ENCODE measurements at places on chromosomes 16 and 17.
A peak's percentile ranks its signal among the peaks of the same experiment; 100 is the strongest.

GRCh38 chr16:22225060-22225459, 19.0 kb downstream of the EEF2K start:
- DNase-seq, result no peak

DNA sequence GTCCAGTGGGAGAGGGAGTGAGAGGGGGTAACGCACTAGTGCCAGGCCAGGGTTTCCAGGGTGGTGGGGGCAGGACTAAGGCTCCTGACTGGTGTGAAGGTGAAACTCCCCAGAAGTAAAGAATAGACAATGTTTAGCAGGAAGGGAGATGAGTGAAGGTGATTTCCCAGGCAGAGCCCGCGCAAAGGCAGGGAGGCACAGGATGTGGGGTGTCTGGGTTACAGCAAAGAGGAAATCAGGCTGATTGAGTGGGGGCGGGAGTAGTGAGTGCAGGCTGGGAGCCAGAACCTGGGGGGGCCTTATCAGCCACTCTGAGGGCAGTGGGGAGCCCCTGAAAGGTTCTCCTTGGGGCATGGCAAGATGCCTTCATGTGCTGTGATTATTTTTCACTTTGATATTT, 167.5 kb downstream of the UTP18 start:
- no peak for DNase-seq

- DNase-seq, result no peak
Measured at GRCh38 chr16:20791923-20792612, 14.2 kb downstream of the ERI2 start.

GRCh38 chr16:5900046-5900445, 802.5 kb upstream of the EEF2KMT start:
- DNase-seq, result no peak

DNA sequence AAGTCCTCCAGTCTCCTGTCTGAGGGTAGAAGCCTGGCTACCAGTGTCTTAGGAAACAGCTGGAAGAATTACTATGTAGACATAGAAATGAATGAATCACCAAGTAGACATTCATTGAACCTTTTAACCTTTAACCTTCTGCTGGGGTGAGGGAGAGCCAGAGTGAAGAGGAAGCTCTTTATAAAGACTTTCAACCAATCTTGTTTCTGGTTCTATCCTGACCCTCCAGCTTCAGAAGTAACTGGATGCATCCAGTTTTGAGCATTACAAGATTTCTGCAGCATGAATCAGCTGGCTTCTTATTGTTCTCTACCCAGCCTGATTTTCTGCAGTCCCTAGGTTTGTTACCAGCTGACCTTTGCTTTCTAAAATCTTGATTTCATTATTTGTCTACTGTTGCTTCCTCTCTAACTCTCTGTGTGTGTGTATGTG, 8.5 kb downstream of the TEKT1 start:
- DNase-seq, result no peak

GRCh38 chr17:80603396-80603795, 58.8 kb downstream of the RPTOR start:
- DNase-seq, result no peak

- DNase-seq, result no peak
Measured at GRCh38 chr17:59892251-59892923, 356 bp downstream of the TUBD1 start.

DNA sequence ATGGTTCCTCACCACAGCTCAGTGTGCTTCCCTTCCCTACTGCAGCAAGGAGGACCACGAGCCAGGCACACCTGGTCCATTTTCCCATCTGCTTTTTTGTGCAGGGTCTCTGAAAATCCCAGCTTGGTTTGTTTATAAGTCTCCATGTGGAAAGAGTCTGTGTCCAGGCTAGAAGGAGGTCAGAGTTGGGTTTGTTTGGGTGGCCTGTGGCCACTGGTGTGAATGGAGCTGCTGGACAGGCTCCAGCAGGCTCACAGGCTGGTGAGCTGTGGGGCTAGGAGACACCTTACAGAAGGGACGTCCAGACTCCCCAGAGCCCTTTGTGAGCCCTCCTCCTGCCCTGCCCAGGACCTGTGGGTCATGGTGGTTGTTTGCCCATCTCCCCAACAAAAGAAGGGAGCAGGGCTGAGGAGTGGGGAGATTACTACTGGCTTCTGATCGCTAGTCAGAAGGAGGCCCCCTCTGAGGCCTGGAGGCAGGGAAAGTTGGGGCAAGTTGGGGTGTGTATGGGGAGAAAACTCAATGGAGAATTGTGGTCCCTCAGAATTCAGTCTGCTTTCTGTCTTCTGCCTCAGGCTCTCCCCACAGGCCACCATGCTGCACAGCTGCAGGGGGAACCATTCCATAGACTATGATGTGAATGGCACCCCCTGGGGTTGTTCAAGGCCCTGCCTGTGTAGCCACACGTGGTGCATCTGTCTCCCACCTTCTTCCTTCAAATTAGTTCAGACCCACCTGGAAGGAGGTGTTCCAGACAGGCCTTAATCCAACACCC, 4.1 kb downstream of the RARA start:
- DNase-seq, result no peak

- DNase-seq, result no peak
Measured at GRCh38 chr17:27218719-27219488, 75.0 kb upstream of the WSB1 start.

DNA sequence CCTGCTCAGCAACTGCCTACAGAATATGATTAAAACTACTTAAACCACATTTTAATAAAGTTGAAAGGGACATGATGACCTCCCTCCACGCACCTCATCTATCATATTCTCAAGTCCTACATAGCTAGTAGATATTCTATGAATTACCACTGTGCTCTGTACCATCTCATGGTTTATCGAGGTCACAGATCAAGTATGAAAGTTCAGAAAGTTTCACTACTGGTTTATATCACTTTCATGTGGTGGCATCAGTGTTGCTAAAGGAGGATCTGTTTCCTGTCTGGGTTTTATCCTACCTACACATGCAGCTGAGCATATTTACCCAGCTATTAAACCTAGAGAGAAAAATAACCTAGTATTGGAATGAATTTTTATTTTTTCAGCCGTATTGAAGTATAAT, 214.9 kb upstream of the MON1B start:
- no peak for DNase-seq

DNA sequence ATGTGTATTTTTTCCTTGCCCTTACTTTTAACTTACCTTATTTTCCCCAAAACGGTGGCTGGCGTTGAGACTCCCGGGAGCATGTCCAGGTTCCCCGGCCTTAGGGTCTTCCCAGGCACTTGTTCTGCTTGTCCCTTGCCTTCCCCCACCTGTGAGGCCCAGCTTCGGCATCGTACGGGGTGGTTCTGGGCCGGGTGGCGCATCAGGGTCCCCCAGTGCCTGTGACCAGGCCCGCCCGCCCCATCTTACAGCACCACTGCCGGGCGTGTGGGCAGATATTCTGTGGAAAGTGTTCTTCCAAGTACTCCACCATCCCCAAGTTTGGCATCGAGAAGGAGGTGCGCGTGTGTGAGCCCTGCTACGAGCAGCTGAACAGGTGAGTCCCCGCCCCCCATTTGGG, 7.4 kb downstream of the HGS start:
- no peak for DNase-seq

- DNase-seq, result no peak
Measured at GRCh38 chr17:74843352-74843627, 16.4 kb downstream of the GRIN2C start.

DNA sequence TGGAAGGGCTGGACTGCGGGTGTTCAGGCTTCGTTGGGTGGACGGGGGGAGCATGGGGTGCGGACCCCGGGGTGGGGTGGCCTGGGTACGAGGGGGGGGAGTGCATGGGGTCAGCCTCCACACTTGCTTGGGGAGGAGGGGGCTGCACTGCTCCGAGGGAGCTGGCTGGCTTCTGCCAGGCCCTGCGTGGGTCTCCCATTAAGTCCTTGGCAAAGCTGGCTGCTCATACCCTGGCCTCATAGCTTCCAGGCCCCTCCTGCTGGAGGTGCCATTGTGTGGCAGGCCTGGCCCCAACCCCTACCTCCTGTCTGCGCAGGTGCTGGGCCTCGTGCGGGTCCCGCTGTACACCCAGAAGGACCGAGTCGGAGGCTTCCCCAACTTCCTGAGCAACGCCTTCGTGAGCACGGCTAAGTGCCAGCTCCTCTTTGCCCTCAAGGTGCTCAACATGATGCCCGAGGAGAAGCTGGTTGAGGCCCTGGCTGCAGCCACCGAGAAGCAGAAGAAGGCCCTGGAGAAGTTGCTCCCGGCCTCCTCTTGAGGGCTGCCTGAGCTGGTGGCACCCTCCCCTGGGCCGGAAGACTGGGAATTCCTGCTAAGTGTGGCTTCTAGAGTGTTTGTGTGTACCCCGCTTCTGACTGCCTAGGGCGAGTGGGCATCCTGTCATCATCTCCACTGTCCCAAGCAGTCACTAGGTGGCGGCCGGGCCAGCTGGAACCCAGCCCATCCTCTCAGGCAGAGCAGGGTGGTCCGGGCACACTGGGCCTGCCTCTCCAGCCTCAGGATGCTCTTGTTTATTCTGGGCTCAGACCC, 1.5 kb downstream of the NUDT16L1 start:
- DNase-seq, result no peak

DNA sequence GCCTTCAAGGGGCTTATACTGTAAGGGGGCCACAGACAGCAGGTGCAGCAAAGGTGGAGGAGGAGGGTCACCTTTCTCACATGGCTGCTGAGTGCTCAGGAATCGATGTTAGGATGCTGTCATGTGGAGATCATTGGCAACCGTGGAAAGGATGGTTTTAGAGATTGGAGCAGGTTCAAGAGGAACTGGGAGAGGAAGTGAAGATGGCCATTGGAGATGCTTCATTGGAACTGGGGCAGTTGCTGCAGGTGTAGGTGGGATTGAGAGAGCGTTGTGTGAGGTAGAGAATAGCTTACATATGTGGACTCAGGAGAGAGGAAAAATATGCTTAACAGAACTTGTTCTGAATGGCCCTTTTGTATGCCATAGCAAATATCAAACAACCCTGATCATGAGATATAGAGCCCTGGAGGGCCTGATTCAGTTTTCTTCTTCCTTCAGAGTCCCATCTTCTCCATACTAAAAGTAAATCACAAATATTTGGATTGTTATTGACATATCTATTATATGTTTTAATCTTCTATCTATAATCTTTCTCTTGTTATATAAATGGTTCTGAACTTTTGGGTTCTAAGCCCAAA, 40.8 kb downstream of the LDHD start:
- DNase-seq, result no peak

- no peak for DNase-seq
Measured at GRCh38 chr16:80887062-80887461, 82.7 kb upstream of the CDYL2 start.

DNA sequence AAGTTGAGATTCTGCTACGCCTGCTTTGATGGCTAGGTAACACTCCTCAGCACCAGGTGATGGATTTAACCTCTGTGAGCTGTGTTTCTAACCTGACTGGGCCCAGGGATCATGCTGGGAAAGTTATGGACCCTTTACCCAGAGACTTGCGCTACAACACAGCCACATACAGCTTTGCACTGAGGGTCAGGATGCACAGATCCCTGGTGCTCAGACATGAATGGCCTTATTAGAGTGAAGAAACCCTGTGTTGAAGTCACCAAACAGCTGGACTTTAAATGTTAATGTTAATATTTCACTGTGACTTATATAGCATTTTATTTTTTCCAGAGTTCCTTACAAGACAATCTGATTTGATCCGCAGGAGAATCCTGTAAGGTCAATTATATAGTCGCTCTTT, 114.3 kb downstream of the MSI2 start:
- DNase-seq, result no peak

DNA sequence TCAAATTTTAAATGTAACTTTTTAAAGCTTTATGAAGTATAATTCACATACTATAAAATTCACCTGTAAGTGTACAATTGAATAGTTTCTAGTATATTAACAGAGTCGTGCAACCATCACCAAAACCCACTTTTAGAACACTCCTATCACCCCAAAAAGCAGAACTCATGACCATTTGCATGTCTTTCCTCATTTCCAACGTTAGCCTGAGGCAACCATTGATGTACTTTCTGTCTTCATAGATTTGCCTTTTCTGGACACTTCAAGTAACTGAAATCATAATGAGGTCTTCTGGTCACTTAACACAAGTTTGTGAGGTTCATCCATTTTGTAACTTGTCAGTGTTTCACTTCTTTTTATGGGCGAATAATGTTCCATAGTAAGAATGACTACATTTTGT, 33.2 kb downstream of the METTL16 start:
- no peak for DNase-seq

- DNase-seq, result no peak
Measured at GRCh38 chr16:56289862-56290261, 98.6 kb downstream of the GNAO1 start.

- no peak for DNase-seq
Measured at GRCh38 chr16:23229714-23230113, 47.2 kb downstream of the SCNN1G start.

- DNase-seq, result no peak
Measured at GRCh38 chr17:29243792-29244191, 2.9 kb upstream of the CRYBA1 start.

- peak; percentile 61 for DNase-seq
Measured at GRCh38 chr16:85350973-85351372, 238.7 kb upstream of the CIBAR2 start.

DNA sequence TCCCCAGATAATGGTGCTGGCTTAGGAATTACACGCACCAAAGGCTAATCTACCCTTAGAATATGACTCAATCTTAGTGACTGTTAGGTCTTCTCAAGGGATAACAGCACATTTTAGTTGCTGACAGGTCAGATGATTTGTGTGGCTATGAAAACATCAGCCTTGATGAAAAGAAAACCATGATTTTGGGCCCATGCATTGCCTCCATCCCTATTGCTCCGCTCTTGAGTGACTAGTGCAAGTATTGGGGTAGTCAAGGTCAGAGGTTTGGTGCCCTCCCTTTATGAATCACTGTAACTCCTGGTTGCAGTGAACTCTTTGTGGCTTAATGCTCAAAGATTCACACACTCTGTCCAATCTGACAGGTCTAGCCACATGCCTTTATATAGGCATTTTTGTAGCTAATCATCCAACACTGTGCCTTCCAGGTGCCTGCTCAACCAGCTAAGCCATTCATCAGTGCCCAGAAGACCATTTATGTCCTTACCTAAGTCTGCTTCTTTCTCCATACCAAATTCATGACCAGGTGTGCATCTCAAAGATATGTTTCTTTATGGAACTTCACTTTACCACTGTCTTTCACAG, 251.6 kb downstream of the KCNJ2 start:
- no peak for DNase-seq

- DNase-seq, result no peak
Measured at GRCh38 chr16:71540-72401, 660 bp downstream of the RHBDF1 start.

- DNase-seq, result no peak
Measured at GRCh38 chr17:30600060-30600829, 123.0 kb downstream of the GOSR1 start.

DNA sequence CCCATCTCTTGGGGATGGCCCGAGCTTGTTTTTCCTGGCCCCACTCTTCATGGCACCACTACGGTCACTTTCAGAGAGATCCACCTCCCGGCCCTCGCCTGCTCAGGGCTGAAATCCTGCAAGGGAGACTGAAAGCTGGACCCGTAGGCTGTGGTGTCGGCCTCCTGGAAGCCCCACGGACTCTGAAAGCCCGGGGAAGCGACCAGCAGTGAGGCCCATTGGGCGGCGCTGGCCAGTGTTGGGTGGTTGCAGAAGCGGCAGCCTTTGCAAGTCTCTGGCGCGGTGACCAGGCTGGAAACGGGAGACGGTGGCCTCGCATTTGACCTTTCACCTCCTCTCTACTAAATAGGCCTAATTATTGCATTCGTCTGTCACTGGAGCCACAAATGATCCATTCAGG, 186.0 kb upstream of the FOXF1 start:
- DNase-seq, result no peak

GRCh38 chr16:17921357-17921978, 415.1 kb downstream of the NPIPA8 start:
- no peak for DNase-seq

- DNase-seq, result no peak
Measured at GRCh38 chr17:35094902-35095301, 24.8 kb downstream of the RAD51D start.
